IMR-90 (cell line): ENCODE measurements at places on chromosomes 2 and 18.

DNA sequence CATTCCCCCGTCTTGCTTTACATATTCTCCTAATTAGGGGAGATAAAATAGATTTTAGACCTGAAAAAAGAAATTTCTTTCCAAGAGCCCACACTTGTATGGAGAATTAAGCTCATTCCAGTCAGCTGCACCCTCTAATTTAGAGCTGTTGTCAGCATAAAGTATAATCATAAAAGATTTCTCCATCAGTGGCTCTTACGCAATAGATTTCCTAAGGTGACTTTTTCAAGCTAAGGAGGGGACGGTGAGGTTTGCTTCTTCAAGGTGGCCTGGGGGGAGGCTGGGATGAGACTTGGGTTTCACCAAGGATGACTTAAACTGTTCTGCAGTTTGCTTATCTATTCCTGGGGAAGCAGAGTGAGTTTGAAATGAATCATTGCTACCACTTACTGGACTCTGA lies 426.2 kb downstream of the NBAS start:
- DNase-seq: no peak
- no peak overlapping the region for H3K4me3 ChIP-seq
- H3K27me3 ChIP-seq: no peaks in the 10 kb centered on the region
- H3K27ac ChIP-seq: no peak overlapping the region

DNA sequence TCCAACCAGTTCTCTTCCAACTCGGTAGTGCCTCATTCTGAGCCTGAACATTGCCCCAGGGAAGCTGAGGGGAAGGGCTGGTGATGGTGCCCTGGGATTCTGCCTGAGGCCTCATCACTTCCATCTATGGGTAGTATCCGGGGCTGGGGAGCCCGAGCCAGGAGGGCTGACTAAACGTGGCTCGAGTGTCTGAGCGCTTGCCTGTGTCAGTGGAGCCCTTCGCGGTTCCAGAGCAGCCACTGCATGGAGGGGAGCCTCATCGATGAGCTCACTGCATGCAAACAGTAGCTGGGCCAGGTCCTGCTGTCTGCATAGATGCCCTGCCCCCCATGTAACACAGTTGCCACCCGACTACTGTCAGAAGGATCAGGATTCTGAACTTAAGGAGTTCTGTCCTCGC lies 129.3 kb downstream of the GLI2 start:
- H3K36me3 ChIP-seq: peaks cover 2% of the 10 kb centered on the region; the same call in 1 of the 2 replicates
- peaks cover 56% of the 10 kb centered on the region for H3K4me1 ChIP-seq
- no peak overlapping the region for H3K4me3 ChIP-seq
- DNase-seq: peak; percentile 57

- no peak for DNase-seq
- H3K4me3 ChIP-seq: no peak overlapping the region
- no peak overlapping the region for H3K27ac ChIP-seq
- H3K27me3 ChIP-seq: no peaks in the 10 kb centered on the region
- H3K36me3 ChIP-seq: peaks cover 4% of the 10 kb centered on the region; the same call in 1 of the 2 replicates
Measured at GRCh38 chr18:79420033-79420745, 24.5 kb downstream of the NFATC1 start.

DNA sequence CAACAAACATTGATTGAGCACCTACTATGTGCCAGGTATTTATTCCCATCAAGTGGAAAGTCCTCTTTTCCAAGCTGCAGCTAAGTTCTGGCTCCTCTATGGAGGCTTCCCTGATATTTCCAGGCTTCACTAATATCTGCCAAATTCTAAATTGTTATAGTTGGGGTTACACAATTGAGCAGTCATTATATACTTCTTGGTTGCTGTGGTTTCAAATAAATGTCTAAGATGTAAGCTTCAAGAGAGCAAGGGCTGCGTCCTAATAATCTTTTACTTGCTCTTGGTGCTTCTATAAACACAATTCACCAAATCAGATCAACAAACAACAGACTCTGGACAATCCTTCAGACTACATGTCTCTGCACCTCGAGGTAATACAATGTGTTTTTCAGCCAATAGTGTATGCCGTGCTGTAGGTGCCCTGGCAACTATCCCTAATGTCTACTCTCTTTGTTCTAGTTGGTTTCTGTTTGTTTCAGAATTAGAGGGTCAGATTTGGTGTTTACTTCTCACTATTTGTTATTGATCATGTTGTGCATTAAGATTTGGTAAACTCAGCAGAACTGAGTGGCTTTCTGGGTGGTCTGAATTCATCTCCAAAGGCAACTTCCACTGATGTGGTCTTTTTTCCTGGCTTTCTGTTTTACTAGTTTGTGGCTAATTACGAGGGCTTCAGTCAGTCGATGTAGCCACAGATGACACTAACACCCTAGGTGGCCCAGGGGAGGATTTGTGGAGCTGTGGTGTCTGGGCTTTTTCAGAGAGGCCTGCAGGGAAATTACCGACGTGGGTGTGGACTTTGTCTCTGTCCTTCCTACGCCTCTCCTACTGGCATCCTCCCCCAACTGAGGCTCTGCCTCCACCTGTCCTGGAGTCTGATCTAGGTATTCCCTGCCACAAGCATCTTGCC lies 50.4 kb downstream of the CDCA7 start:
- DNase-seq: no peak
- H3K4me1 ChIP-seq: no peaks in the 10 kb centered on the region
- H3K4me3 ChIP-seq: no peak overlapping the region
- H3K27me3 ChIP-seq: peaks cover 50% of the 10 kb centered on the region
- no peaks in the 10 kb centered on the region for H3K36me3 ChIP-seq
- H3K27ac ChIP-seq: no peak overlapping the region
